ENCODE measurements at places on chromosomes 1 and 21. TPM values are rescaled to one million over a fixed set of nuclear protein-coding genes. Genes with fewer than 3 reads are reported as not detected.

SPAG17 gene
- 3.3 TPM for polyA plus RNA-seq

ICOSLG gene
- polyA plus RNA-seq, result 2.5 TPM

REN gene
- polyA plus RNA-seq, result 0.31 TPM

HCRTR1 gene
- polyA plus RNA-seq, result 0.08 TPM

CADM3 gene
- 2.9 TPM for polyA plus RNA-seq

SELENBP1 gene
- polyA plus RNA-seq, result 84.1 TPM

OLIG2 gene
- 0.04 TPM for polyA plus RNA-seq

CCDC24 gene
- polyA plus RNA-seq, result 15.3 TPM

LRRC71 gene
- 3.5 TPM for polyA plus RNA-seq

TRIM46 gene
- polyA plus RNA-seq, result 0.31 TPM

TMPRSS2 gene
- 50.0 TPM for polyA plus RNA-seq

LORICRIN gene
- polyA plus RNA-seq, result not detected

GRCh38 chr1:57111175-57111574 lies 145.4 kb upstream of the C8B start:
- no peaks in the 10 kb centered on the region for H3K27me3 ChIP-seq
- H3K27ac ChIP-seq, result no peak overlapping the region
- peaks cover 10% of the 10 kb centered on the region for H3K4me1 ChIP-seq
- H3K4me3 ChIP-seq, result no peak overlapping the region

GRCh38 chr1:47181955-47182675 lies 7.7 kb downstream of the PDZK1IP1 start:
- H3K4me3 ChIP-seq, result no peak overlapping the region
- peaks cover 8% of the 10 kb centered on the region for H3K4me1 ChIP-seq
- DNase-seq, result no peak
- no peaks in the 10 kb centered on the region for H3K36me3 ChIP-seq

- no peaks in the 10 kb centered on the region for H3K36me3 ChIP-seq
- H3K27me3 ChIP-seq, result no peaks in the 10 kb centered on the region
- no peak for DNase-seq
- H3K27ac ChIP-seq, result no peak overlapping the region
- no peak overlapping the region for H3K4me3 ChIP-seq
- no peaks in the 10 kb centered on the region for H3K4me1 ChIP-seq
Observed at GRCh38 chr1:28782011-28782410, 30.0 kb upstream of the OPRD1 start.

DNA sequence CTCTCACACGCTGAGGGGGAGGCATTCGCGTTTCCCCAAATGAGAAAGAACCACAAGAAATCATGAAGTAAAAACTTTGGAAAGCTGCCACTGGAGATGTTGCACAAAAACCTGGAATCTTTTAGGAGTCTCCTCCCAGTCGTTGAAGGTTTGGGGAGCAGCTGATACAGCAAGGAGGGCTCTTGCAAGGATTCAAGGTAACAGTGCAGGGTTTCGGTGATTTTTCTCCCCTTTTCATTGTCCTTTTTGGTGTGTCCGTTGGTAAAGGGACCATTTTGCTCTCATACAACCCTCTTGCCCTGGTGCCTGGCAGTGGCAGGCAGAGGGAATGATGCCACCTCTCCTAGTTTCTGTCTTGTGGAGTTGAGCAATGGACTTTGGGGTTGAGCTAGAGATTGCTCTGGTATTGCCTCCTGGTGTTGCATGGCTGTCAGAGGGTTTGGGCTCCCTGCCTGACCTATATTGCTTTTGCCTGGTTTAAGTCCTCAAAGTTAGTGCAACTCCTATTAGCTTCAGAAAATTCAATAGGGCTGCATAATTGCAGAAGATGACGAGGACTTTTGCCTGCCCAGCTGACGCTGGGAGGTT lies 872 bp downstream of the BRINP2 start:
- no peak overlapping the region for H3K4me3 ChIP-seq
- no peaks in the 10 kb centered on the region for H3K4me1 ChIP-seq
- peaks cover 51% of the 10 kb centered on the region for H3K27me3 ChIP-seq
- H3K27ac ChIP-seq, result no peak overlapping the region
- H3K36me3 ChIP-seq, result no peaks in the 10 kb centered on the region

DNA sequence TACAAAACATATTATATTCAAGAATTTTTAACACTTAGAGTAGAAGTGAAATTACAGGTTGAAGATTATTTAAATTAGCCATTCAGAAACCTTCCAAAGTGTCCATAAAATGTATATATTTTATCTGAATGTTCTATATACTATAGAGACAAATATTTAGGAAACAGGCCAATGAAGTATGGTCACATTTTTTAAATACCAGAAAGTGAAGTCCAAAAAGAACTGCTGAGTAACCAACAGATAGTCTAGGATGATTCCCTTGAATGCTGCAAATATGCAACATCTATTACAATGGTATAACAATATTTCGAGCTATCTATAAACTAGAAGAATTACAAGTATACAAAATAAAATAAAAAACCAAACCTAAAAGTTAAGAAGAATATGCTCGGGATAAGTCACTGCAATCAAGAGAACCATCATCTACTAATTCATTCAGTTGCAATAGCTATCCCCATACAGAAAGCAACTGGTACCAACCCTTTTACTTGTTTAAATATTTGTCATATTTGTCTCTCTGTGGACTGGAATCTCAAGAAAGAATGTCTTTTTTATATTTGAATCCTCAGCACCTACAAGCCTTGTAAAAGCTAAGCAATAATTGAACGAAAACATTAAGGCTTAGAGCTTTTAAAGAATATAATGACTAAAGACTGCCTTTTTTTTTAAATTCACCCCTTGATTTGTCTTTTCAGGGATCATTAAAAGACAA lies 8.1 kb downstream of the ODF2L start:
- no peaks in the 10 kb centered on the region for H3K27me3 ChIP-seq
- H3K27ac ChIP-seq, result no peak overlapping the region
- H3K36me3 ChIP-seq, result no peaks in the 10 kb centered on the region
- H3K4me1 ChIP-seq, result no peaks in the 10 kb centered on the region
- no peak for DNase-seq

GRCh38 chr1:217026531-217026930 lies 303.3 kb upstream of the ESRRG start:
- H3K27ac ChIP-seq, result no peak overlapping the region
- H3K36me3 ChIP-seq, result no peaks in the 10 kb centered on the region
- DNase-seq, result no peak
- H3K4me1 ChIP-seq, result no peaks in the 10 kb centered on the region
- H3K4me3 ChIP-seq, result no peak overlapping the region

DNA sequence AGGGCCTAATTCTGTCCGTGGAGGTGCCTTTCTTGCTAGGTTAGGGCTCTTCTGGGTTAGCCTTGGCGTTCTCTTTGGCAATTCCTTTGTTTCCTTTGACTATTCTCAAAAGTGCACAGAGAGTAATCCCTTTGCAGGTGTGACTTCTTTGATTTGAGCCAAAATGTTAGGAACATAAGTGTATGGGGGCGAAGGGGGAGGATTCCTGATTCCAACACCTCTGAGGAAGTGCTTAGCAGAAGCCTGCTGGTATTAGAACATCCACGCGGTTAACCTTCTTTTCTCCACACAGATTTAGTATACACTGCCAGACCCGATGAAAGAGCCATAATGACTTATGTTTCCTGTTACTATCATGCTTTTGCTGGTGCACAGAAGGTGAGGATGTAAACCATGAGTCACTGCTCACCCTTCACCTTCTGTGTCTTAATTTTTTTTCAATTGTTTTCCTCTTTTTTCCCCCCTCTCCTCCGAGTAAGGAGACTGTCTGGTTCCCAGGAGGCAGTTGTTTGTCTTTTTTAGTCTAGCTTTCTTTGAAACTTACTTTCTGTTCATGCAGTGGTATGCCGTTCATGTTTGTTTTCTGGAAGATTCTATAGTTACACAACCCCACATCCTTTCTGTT lies 48.0 kb downstream of the ACTN2 start:
- peak overlapping the region; percentile 25 for H3K27ac ChIP-seq
- no peaks in the 10 kb centered on the region for H3K27me3 ChIP-seq
- H3K36me3 ChIP-seq, result peaks cover 22% of the 10 kb centered on the region
- no peaks in the 10 kb centered on the region for H3K4me1 ChIP-seq
- peak; percentile 5 for DNase-seq

GRCh38 chr21:44958471-44959191 lies 18.8 kb downstream of the SLX9 start:
- no peaks in the 10 kb centered on the region for H3K27me3 ChIP-seq
- H3K36me3 ChIP-seq, result peaks cover 6% of the 10 kb centered on the region
- peak overlapping the region; percentile 47 for H3K27ac ChIP-seq
- no peak overlapping the region for H3K4me3 ChIP-seq

DNA sequence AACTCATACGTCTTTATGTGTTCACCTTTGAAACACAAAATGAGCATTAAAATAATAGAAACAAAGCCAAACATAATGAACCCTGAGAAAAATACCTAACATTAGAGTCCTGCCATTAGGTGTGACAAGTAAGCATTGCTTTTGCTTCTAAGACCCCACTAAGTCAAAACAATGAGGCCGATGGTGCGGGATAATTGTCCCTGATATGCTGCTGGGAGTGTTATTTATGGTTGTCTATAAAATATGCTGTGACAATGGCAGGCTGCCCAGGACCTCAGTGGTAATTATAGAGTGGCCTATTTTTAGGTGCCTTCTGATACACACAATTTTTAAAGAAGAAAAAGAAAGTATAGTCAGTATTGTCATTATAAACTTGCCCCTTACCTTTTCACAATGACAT lies 1423.1 kb downstream of the AMY1C start:
- H3K36me3 ChIP-seq, result no peaks in the 10 kb centered on the region
- H3K4me3 ChIP-seq, result no peak overlapping the region
- DNase-seq, result peak; percentile 12
- no peaks in the 10 kb centered on the region for H3K4me1 ChIP-seq

- H3K27ac ChIP-seq, result no peak overlapping the region
- H3K27me3 ChIP-seq, result no peaks in the 10 kb centered on the region
- no peaks in the 10 kb centered on the region for H3K4me1 ChIP-seq
Observed at GRCh38 chr1:210098356-210098755, 134.2 kb upstream of the SERTAD4 start.

- no peak for DNase-seq
- H3K27ac ChIP-seq, result no peak overlapping the region
- H3K36me3 ChIP-seq, result no peaks in the 10 kb centered on the region
- H3K4me3 ChIP-seq, result no peak overlapping the region
- peaks cover 14% of the 10 kb centered on the region for H3K4me1 ChIP-seq
- no peaks in the 10 kb centered on the region for H3K27me3 ChIP-seq
Observed at GRCh38 chr1:93707956-93708355, 26.3 kb upstream of the BCAR3 start.

DNA sequence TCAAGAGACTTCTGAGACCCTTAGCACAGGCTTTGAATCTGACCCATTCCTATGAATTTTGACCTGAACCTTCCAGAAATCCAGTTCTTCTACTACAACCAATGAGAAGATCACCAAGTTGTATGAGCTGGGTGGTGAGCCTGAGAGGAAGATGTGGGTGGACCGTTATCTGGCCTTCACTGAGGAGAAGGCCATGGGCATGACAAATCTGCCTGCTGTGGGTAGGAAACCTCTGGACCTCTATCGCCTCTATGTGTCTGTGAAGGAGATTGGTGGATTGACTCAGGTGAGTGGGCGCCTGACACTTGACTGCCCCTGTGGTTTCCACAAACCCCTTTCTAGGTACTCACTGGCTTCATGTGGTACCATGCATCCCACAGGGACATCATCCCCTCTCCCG lies 20.0 kb upstream of the PIGV start:
- peaks cover 21% of the 10 kb centered on the region for H3K4me1 ChIP-seq
- H3K36me3 ChIP-seq, result peaks cover 68% of the 10 kb centered on the region
- no peak overlapping the region for H3K27ac ChIP-seq
- no peak for DNase-seq
- H3K27me3 ChIP-seq, result no peaks in the 10 kb centered on the region

GRCh38 chr1:246128494-246129069 lies 378.5 kb downstream of the SMYD3 start:
- H3K4me1 ChIP-seq, result no peaks in the 10 kb centered on the region
- H3K36me3 ChIP-seq, result no peaks in the 10 kb centered on the region
- H3K27me3 ChIP-seq, result no peaks in the 10 kb centered on the region
- H3K27ac ChIP-seq, result no peak overlapping the region

GRCh38 chr1:55427606-55428005 lies 212.4 kb upstream of the USP24 start:
- no peak overlapping the region for H3K27ac ChIP-seq
- H3K4me1 ChIP-seq, result peaks cover 18% of the 10 kb centered on the region
- H3K4me3 ChIP-seq, result no peak overlapping the region

- H3K4me1 ChIP-seq, result no peaks in the 10 kb centered on the region
- no peaks in the 10 kb centered on the region for H3K27me3 ChIP-seq
- H3K4me3 ChIP-seq, result no peak overlapping the region
- H3K27ac ChIP-seq, result no peak overlapping the region
Observed at GRCh38 chr1:47482786-47483185, 44.9 kb downstream of the FOXD2 start.

DNA sequence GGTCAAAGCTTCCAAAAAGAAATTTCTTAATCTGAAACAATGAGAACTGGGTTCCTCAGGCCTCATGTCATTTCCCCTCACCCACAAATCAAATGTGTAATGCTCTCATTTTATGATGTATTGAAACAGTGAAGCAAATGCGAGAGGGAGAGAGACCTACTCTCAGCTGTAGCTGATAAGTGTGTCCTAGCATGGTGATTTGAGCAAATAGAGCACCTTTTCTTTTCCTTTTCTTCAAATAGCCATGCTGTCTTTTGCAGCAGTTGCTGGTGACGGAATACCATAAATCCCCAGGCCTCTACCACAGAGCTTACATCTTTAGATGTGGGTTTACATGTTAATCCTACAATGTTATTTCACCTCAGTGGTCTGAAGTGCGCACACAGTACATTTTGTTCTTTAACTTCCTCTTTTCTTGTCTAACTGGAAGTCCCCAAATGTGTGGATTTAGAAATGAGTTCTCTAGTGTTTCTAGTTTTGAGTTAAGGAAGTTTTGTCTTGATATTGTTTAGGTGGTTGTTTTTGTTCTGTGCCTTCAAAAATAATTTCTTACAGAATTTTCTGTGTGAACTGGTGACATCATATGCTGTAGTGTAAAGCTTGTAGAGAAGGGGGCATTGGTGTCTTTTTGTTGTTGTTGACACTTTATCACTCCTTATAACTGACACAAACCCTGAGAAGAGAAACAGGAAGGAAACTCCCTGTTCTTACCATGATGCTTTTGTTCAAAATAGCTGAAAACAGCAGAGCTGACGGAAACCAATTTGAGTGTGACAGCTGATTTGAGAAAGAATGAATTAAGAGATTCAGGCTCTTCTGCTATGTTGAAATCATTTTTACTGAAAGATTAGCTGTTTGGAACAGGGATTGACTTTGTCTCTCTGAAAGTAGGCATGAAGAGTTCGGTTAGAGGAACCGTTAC lies 12.2 kb downstream of the SMAP2 start:
- no peak for DNase-seq
- no peaks in the 10 kb centered on the region for H3K27me3 ChIP-seq
- H3K27ac ChIP-seq, result peak overlapping the region; percentile 26
- H3K4me3 ChIP-seq, result no peak overlapping the region
- peaks cover 6% of the 10 kb centered on the region for H3K4me1 ChIP-seq

DNA sequence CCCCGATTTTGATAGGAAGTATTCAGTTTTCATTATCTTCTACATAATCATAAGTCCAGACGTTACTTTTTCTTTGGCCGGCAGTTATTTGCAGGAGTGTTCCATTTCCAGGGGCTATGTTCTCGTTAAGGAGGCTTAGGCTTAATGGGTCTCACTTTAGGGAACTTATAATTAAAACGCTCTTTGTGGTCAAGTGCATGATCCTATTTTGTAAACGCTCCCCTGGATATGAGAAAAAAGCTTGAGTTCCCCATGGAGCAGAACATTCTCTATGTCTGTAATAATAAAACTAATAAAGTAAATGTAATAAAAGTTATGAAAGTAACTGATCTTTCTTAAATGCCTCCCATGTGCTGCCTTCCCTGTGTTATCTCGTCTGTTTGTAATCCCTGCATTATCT lies 48.7 kb upstream of the GPR153 start:
- no peaks in the 10 kb centered on the region for H3K36me3 ChIP-seq
- no peaks in the 10 kb centered on the region for H3K4me1 ChIP-seq
- H3K4me3 ChIP-seq, result no peak overlapping the region
- H3K27me3 ChIP-seq, result no peaks in the 10 kb centered on the region
- no peak for DNase-seq

GRCh38 chr1:116918714-116919357 lies 9.1 kb downstream of the PTGFRN start:
- H3K36me3 ChIP-seq, result no peaks in the 10 kb centered on the region
- H3K4me3 ChIP-seq, result no peak overlapping the region
- no peak overlapping the region for H3K27ac ChIP-seq
- H3K4me1 ChIP-seq, result peaks cover 12% of the 10 kb centered on the region
- H3K27me3 ChIP-seq, result no peaks in the 10 kb centered on the region

Data from lung (tissue), 17 donors.